Erythroblast (primary cell): ENCODE measurements at places on chromosomes 1 and 21.

DNA sequence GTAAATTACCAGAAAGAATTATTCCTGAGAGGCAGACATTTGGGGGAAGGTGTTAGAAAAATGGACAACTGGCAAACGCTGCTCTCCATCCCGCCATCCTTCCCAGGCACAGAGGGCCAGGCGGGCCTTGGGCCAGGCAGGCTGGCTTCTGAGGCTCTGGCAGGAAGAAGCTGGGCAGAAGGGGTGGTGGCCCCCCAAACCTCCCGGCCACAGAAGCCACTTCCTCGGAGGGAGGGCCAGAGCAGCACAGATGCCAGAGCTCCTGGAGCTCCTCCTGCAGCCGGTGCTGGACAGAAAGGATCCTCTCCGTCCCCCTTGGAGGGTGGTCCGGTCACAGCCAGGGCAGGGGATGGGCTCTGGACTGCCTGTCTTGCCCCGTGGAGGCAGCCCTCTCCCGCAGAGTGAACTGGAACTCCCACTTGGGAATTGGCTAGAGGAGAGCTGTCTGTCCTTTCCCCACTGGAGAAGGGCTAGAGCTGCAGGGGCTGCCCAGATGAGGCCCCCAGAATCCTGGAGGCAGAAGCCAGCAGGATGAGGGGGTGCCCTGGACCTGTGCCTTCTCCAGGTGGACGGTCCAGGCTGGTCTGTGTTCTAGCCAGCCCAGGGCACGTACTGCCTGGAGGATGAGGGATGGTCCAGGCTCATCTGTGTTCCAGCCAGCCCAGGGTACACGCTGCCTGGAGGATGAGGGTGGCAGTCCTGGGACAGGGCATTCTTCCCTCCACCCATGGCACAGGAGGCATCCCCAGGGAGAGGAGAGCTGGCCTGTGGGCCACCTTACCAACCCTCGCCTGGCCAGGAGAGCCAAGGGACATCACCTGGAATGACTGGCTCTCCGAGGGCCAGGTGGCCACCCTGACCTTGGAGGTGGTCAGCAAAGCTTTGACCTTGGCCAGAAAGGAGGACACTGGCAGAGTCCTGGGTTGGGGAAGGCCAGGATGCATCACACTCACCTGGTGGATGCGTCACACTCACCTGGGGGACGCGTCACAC is 47.4 kb upstream of the ACTRT2 start:
- DNase-seq: no peak

DNA sequence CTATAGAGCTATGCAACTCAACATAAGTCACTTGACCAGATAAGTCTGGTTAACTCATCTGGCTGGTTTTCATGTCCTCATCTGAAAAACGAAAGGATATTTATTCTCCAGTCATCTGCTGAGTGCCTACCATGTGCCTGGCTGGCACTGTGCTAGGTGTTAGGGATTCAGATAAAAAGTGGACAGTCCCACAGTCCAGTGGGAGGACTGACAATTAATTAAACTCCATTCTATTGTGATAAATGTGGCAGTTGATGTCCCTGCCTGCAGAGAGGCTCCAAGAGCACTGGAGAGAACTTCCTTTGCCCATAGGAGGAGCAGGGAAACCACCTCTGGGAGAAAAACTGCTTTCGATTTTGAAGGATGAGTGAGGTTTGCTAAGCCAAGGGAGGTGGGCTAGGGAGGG is 5.4 kb downstream of the NUAK2 start:
- DNase-seq: no peak

- no peak for DNase-seq
Observed at GRCh38 chr1:26696119-26696653, 371 bp downstream of the ARID1A start.

- DNase-seq: peak; percentile 44
Observed at GRCh38 chr1:174726167-174726879, 273.4 kb upstream of the CACYBP start.

GRCh38 chr1:227959325-227959860 is 11.7 kb upstream of the WNT9A start:
- DNase-seq: no peak

- no peak for DNase-seq
Observed at GRCh38 chr1:8416881-8417280, 99.0 kb downstream of the SLC45A1 start.

GRCh38 chr1:202638019-202638700 is 72.1 kb downstream of the SYT2 start:
- DNase-seq: no peak

GRCh38 chr1:75991497-75992114 is 59.4 kb upstream of the ASB17 start:
- DNase-seq: peak; percentile 90

DNA sequence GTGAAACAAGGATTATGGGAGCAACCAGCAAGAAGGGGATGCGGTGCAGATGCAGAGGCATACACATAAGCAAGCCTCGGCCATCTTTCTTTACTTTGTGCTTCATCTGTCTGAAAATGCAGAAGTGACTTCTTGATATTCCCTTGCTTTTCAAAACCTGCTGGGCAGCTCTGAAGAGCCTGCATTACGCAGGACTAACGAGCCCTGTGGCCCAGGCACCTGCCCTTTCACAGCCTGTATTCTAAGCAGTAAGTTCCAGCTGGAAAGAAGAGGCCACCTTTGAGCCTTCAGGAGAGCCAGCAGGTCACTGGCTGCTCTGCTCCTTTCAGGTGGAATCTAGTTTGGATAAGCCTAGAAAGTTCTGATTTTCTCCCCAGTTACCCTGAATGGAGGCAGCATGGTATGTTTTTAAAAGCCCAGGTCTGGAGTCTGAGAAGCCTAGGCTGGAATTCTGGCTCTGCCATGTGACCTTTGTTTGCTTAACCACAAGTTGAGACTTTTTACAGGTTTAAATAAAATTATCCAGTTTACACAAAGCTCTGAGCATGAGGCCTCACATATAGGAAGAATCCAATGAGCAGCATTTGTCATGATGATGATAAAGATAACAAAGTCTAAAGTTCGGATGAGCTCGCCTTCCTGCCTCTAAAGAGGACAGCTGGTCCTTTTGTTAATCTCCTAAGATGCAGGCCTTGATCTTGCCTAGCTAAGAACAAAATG is 122.9 kb downstream of the UBR4 start:
- DNase-seq: no peak

GRCh38 chr1:8860738-8861516 is 17.6 kb downstream of the ENO1 start:
- no peak for DNase-seq
